GM13976 (cell line): ENCODE measurements at places on chromosomes 5 and 9.

DNA sequence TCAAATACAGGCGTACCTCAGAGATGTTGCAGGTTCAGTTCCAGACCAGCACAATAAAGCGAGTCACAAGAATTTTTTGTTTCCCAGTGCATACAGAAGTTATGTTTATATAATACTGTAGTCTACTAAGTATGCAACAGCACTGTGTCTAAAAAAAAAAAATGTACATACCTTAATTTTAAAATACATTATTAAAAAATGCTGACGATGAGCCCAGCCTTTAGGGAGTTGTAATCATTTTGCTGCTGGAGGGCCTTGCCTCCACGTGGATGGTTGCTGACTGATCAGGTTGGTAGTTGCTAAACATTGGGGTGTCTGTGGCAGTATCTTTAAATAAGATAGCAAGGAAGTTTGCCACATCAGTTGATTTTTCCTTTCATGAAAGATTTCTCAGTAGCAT, 48.3 kb downstream of the TTC1 start:
- no peak for DNase-seq

DNA sequence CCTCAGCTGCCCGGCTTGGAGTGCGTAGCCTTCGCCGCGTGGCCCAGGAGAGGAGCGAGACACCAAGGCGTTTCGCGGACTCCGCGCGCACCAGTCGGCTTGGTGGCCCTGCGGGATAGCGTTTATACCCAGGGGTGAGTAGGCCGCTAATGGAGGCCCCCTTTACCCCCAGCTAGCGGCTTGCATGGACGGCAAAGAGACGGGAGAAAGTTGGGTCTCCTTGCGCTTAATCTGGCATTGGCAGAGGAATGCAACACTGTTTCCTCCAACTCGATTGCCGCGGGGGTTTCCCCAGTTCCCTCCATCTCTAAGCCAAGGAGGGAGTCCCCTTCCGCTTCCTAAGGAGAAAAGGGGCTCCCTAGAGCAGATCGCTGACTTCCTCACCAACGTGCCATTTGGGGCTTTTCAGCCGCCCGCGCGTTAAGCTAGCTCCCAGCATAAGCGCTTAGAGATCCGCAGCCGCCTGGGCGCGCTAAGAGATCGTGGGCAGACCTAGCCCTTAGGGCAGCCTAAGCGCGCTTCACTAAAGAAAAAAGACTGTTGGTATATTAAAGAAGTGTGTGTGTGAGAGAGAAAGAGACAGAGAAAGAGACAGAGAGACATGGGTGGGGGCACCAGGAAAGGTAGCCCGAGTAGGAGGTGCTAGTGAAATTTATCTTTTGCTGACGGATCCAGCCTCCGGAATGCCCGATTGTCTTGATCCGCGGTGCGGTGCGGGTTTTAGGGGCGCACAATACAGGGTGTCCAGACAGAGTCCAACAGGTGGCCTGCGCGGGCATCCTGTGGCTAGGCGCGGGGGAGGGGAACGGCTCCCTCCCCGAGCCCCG, 597.9 kb upstream of the SGCD start:
- DNase-seq, result no peak

DNA sequence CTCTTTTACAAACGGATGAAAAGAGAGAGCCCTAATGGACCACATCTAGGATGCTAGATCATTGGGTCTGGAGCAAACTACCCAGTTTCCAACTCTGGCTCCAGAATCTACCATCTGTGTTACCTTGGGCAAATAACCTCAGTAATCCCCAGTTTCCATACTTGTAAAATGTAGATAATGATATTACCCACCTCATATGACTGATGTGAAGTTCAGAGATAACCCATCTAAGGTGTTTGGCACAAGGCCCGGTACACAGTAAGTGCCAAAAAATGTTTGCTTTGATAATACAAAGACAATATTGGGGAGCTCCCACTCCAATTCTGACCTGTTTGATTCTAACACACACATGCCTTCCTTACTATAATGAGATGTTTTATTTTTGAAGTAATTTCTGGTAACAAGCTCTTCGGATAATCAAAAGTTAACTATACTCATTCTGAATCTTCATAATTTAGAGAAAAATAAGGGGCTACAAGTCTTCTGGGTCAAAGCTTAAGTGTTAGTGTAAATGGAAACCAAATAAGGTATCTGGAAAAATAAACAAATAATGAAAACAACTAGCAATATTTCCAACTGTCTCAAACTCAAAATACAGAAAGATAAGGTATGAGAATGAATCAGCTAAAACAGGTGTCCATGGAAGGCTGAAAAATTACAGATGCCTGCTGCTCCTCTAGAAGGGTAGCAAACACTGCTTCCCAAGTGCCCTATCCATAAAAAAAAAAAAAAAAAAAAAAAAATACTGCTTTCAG, 30.4 kb downstream of the ELL2 start:
- no peak for DNase-seq

DNA sequence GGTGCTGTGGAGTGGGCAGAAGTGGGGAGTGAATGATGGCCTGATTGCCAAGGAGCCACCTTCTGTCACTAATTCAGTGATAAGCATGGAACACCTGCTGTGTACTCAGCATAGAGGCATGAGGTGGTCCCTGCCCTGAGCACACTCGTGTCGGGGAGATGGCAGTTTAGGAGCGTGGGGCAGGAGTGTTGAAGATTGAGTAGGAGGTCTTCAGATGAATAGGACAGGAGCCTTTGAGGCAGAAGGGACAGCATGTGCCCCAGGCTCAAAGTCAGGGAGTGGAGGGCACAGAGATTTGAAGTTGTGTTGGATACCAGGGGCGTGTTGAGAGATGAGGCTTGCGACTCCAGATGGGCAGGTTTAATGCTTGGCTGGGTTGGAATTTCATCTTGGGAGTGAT, 55.0 kb downstream of the ZNF618 start:
- DNase-seq, result no peak

GRCh38 chr5:137205231-137206027, 293.7 kb downstream of the SPOCK1 start:
- DNase-seq, result no peak

DNA sequence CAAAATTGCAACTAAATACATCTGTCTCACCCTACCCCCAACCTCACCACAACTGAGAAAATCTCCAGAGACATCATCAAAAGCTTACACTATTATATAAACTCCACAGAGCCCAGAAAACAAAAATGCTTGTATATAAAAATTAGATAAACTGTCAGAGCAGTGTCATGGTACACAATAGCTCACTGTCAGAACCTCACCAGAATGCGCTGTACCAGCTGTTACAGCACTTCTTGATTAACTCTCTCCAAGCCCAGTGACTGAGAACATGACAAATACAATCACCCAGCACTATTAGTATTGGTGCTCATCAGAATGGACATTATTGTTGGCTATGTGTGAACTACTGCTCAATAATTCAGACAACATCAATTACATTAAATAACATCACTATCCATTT, 65.7 kb downstream of the ZDHHC21 start:
- DNase-seq, result no peak

DNA sequence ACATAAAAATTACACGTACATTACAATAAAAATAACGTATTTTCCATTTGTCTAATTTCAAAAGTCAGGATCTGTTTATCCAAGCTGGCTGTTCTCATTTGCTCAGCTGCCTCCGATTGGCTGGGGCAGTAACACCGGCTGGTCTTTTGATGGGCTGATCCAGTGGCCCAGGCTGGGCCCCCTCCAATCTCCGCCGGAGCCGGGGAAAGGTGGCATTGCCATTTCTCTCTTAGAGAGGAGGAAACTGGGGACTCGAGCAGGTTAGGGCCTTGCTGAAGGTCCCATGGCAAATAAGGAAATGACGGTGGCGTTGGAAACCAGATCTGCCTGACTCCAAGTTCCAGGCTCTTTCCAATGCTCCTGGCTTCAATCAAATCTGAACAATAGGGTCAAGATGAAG, 6.6 kb downstream of the CPLX2 start:
- DNase-seq, result no peak

DNA sequence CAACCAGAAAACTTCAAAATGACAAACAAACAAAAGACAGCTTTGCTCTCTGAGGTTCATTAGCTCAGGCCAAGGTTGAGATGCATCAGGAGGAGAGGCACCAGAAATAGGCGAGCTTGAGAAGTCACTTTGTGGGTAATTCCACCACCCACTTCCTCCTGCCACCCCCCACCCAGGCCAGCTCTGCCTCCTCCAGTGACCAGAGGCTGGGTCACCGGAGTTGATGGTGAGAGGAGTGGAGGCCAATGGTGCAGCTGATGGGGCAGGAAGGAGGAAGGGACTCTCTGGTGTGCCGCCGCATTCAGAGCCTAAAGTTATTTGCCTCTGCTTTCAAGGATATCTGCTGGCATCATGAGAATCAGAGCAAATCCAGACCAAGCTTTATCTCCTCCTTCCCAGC, 73.8 kb upstream of the ASTN2 start:
- no peak for DNase-seq

- DNase-seq, result peak; percentile 12
Observed at GRCh38 chr5:27472000-27472763, 433.8 kb upstream of the CDH9 start.

GRCh38 chr5:353612-354580, 32.4 kb downstream of the AHRR start:
- peak; percentile 29 for DNase-seq

DNA sequence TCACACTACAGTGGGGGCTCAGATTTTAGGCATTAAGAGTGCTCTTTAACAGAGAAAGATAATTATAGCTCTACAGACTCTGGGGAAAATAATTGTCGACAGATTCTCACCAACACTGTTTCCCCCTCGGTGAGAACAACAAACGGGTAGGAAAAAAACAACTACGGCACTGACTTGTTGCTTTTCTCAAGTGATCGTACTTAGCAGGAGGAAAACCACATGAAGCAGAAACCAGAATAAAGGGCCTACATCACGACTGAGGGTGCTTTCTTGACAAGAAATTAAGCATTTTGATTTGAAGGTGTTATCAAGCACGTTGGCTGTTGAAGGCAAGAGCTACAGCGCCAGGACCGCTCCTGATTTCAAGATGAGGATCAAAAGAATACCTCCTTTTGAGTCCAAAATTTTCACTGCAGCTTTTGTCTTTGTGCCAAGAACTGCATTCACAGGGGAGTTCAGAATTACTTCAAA, 27.2 kb upstream of the CER1 start:
- no peak for DNase-seq

- no peak for DNase-seq
Observed at GRCh38 chr5:92678640-92679039, 902.4 kb downstream of the NR2F1-AS1 start.

- no peak for DNase-seq
Observed at GRCh38 chr9:113228130-113228665, 6.9 kb downstream of the SLC31A1 start.

DNA sequence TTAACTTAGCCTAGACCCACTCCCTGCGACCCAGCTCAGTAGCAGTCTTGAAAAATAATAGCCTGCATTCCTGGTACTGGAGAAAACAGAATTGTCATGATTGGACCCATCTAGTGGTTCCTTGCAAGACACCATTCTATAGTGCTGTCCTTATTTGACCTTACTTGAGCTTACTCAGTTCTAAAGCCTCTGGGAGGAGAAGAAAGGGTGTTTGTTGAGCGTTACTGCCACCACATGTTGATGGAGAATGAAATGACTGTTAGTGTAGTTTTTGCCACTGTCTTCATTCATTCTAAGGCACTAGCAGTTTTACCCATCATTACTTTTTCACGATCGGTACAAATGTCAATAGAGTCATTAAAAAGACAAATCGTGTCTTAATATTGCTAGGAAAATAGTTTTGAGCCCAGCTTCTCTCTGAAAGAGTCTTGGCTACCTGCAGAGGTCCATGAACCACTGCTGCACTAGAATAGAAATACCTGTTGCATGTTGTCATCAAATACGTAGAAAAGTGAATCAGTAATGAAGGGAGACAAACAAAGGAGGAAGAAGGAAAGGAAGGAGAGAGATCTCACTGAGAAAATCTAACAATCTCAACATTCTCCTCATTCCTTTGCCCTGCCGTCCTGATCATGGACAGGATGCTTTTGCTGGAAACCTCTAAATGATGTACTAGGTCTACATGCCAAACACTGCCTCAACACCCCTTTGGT, 96.0 kb downstream of the LIX1 start:
- DNase-seq, result no peak

GRCh38 chr9:120151149-120151548, 428.8 kb downstream of the CDK5RAP2 start:
- DNase-seq, result no peak

DNA sequence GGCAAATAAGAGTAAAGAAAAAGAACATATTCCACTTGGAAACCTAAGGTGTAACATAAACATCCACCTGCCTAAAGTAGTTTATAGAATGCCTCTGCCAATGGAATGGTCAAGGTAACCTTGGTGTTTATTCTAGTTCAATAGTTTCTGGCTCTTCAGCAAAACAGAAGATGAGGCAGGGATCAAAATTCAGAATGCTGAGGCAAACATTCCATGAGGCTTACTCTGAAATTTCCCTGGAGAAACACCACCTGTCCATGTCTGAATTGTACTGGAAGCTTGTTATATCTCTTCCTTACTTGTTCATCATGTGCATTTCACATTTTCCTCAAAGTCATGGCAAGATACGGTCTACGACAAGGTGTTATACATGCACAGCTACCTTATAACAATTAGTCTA, 1862.4 kb upstream of the ACO1 start:
- no peak for DNase-seq

- no peak for DNase-seq
Observed at GRCh38 chr9:81391457-81391825, 297.9 kb downstream of the TLE1 start.

DNA sequence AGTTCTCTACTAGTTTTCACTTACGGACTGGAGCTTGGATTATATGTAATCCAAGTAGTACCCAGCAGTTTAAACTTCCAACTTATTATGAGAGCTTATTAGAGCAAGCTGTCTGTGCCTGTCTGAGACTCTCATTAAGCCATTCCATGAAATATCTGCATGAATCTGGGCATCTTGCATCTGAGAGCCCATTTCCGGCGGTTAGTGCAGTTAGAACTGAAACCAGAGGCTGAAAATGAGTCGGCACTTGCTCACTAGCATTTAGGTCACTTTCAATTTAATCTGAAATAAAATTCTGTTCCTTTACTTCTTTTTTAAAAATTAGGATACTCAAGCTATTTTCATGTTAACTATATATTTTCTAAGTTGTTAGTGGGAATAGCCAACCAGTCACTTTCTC, 102.2 kb downstream of the MEGF10 start:
- DNase-seq, result no peak

- no peak for DNase-seq
Observed at GRCh38 chr9:30198463-30199309, 2185.8 kb upstream of the ACO1 start.

DNA sequence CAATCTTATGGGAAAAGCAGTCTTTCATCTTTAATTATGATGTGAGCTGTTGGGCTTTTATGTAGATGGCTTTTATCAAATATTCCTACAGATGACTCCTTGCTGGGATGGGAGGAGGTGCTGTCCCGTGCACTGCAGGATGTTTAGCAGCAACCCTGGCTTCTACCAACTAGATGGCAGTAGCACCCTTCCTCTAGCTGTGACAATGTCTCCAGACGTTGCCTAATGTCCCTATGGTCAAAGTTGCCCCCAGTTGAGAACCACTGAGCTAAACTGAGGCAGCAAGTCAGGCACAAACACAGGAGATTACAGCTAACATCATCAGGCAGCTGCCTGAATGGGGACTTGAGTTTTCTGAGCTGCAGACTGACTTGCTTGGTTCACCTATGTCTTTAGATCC, 401.9 kb upstream of the PDE4D start:
- no peak for DNase-seq
